ENCODE measurements at places on chromosomes 12 and 14.

GRCh38 chr12:118493962-118494361 is 117.6 kb downstream of the SUDS3 start:
- no peak for DNase-seq

- no peak for DNase-seq
Measured at GRCh38 chr12:54704202-54704601, 56.0 kb upstream of the DCD start.

DNA sequence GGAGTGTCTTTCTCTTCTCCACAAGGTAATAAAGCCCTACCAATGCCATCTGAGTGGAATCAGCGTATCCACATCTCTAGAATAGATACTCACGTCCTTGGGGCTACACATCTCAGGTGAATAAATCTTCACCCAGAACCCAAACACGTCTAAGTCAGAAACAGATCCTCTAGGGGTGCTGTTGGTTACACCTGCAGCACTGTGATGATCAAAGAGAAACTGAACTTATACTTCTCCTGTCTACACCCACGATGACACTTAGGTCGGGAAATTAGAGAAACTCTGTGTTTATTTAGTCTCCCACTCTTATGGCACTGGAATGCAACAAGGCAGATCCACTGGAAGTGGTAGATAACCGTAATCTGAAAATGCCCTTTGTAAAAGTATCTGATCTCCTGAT is 46.2 kb downstream of the WIF1 start:
- no peak for DNase-seq

GRCh38 chr14:91891721-91892220 is 24.4 kb upstream of the TC2N start:
- DNase-seq: peak; percentile 84

Data from amygdala (tissue), 56 donors.